Stimulated activated CD4-positive, alpha-beta T cell treated with anti-CD3 and anti-CD28 coated beads, TNF-alpha, amount 100 ng/mL, for 4 hours (primary cell): ENCODE measurements at places on chromosomes 5 and 9.

- no peak for DNase-seq
Observed at GRCh38 chr9:114263853-114264510, 58.9 kb upstream of the ORM1 start.

GRCh38 chr9:5099466-5099865 lies 86.0 kb downstream of the INSL6 start:
- DNase-seq: no peak

DNA sequence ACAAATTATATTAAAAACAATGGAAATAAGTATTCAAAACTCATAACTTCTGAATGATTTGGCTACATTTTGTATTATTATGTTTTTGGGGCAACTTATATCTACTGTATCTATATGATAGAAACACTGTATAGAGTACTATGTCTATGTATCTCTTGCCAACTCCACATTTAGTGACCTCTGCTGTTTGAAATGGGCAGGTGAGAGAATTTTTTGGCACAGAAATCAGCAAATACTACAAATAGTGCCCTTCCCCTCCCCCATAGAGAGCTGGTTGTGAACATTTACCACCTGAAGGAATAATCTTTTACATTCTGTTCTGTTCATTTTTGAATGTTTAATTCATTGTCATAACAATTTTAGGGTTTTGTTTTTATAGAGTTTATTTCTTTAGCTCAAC lies 545.3 kb downstream of the PDE4D start:
- DNase-seq: no peak

DNA sequence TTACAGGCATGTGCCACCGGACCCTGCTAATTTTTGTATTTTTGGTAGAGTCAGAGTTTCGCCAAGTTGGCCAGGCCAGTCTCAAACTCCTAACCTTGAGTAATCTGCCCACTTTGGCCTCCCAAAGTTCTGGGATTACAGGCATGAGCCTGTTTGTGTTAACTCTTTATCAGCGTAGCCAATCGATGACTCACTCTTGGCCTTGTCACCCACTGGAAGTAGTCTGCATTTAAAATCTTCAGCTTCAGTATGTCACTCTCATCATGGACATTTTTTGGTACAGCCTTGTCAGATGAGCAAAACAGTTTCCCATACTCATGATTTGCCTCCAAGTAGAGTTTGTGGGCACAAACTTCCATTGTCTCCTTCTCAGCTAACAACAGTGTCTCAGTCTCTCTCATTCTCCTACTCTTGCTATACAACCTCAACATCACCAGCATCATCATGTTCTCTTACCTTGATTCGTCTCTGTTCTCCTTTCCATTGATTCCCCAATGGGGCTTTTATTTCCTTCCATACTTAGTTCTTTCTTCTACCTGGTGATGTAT lies 22.5 kb downstream of the MUSK start:
- DNase-seq: no peak

DNA sequence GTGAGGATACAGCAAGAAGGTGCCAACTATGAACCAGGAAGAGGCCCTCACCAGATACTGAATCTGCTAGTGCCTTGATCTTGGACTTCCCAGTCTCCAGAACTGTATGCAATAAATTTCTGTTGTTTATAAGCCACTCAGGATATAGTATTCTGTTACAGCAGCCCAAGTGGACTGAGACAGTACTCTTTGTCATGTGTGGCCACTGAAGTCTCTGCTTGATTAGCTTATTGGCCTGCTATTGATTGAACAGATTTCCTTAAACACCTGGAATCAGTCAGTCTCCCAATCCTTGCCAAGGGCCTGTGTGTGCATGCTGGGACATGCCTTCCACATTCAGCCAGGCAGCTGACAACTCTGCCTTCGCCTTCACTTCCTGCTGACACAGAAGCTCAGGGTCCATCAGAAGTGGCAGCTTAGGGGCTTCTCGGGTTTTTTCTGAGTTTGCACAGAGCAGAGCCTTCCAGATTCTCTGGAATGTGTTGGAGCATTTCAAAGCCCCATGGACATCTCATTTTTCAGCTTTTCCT lies 13.7 kb upstream of the ROR2 start:
- DNase-seq: no peak

- no peak for DNase-seq
Observed at GRCh38 chr9:125942125-125942524, 195.0 kb downstream of the PBX3 start.
